ENCODE measurements at places on chromosomes 1 and 21. TPM values are rescaled to one million over a fixed set of nuclear protein-coding genes. Genes with fewer than 3 reads are reported as not detected.

DNA sequence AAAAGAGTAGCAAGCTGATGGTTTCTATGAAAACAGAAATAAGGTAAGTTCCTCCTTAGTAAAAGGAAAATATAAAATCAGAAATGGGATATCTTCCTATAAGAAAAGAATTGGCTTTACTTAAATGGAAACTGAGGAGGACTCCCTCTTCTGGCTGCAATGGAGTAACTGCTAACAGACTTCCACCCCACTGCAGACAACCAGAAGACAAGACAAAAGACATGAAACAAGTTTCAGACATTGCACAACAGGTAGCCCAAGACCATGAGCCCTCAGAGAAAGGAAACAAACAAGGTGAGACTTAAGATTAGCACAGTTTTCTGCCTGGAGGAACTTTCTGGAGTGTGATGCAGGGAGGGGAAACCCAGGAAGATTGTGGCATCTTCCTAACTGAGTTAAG is 17.0 kb upstream of the OLFML2B start:
- no peak for DNase-seq

ARL8A gene
- 47.2 TPM for total RNA-seq

NUP210L gene
- total RNA-seq: not detected

SRM gene
- 200 TPM for total RNA-seq

DNA sequence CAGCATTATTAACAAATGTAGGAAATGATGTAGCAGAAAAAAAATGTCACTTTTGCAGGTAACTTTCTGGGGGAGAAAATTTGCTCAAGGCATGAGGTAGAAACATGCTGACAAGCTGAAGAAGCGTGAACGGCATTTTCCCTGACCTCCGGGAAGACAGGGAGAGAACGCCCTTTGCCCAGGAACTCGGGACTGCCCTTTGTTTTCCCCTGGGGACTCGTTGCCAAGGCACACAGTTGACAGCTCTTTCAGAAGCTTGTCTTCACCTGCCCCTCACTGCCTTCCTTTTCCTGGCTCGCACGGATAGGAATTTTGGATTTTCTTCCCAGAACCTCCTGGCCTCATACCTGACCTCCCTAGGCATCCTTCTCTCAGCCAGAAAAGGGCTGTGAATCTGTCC is 52.7 kb upstream of the COA6 start:
- DNase-seq: no peak

PRAMEF13 gene
- not detected for total RNA-seq

ST6GALNAC3 gene
- total RNA-seq: 11.9 TPM

ELK4 gene
- 34.4 TPM for total RNA-seq

GRCh38 chr21:15004721-15005370 is 60.0 kb downstream of the NRIP1 start:
- no peak for DNase-seq

DNA sequence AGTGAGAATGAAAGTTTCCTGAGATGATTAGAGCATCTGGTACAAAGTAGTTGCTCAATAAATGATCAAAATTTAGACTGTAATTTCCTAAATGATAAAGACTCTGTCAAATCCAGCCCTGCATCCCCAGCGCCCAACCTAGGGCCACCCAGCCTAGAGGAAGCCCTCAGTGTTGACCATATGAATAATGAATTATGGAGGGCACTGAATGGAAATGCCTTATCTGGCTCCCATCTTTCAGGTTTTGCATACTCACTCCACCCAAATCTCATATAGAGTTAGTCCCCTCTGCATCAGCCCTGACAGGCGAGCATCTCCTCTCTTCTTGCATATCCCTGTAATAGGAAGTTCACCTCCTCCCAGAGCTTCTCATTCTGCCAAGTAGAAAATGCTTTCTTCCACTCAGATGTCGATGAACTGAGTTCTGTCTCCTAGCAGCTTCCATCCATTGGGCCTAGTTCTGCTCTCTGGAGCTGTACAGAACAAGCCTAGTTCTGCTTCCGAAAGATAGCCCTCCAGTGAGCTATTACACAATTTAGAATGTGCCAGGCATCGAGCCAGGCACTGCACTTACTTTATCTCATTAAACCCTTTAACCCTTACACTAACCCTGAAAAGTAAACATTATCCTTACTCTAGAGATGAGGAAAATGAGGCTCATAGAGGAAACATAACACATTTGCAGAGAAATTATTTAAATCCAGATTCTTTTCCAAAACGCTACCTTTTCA is 20.9 kb downstream of the COA7 start:
- no peak for DNase-seq

DNA sequence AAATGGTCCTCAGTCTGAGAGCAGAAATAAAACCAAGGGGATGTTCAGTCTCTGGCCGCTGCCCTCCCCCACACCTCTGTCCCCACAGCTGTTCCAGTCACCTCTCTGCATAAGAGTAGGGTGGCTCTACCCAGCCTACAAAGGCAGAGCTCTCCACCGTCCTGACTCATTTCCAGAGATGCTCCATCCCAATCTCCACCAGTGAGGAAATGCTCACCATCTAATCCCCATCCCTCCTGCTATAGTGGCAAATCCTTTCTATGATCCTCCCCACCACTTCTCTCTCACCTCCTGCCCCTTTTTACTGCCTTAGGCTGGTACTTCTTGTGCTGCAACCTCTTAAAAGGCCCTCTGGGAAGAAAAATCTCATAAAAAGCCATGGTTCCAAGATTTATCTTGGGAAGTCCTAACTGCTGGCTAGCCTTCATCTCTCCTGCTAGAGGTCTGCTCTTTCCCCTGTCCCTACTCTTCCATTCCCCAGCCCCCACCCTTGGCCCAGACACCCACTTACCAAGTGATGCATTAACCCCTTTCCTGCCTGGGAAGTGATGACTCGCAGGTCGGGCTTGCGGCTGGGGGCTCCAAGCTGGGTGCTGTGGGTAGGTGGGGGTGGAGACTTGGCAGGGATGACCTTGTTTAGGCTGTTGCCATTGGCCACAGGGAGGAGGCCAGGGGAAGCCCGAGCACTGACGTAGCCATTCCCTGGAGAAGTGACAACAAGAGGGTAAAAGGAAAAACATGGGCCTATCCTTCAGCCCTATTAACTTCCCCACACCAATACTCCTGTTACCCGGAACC is 23.9 kb downstream of the MEF2D start:
- no peak for DNase-seq

- DNase-seq: no peak
Observed at GRCh38 chr1:119446321-119446720, 31.4 kb downstream of the HSD3B2 start.

S100A16 gene
- total RNA-seq: 17.6 TPM

DENND2C gene
- 2.9 TPM for total RNA-seq

SPATA21 gene
- total RNA-seq: 0.07 TPM

VWA5B1 gene
- 1.4 TPM for total RNA-seq

DNA sequence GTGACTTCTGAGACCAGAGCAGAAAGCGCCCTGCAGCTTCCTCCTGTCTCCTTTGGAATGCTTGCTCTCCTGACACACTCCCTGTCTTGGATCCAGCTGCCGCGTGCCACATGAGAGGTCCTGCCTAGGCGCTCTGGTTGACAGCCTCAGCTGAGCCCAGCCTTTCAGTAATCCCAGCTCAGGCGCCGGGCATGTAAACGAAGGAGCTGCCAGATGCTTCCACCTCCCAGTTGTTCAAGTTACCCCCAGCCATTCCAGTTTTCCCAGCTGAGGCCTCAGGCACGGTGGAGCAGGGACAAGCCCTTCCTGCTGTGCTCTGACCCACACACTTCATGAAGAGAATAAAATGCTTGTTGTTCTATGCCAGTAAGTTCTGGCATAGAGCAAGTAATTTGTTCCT is 14.3 kb upstream of the CD34 start:
- DNase-seq: peak; percentile 59

GRCh38 chr21:42836767-42837301 is 42.5 kb downstream of the WDR4 start:
- DNase-seq: no peak

DNA sequence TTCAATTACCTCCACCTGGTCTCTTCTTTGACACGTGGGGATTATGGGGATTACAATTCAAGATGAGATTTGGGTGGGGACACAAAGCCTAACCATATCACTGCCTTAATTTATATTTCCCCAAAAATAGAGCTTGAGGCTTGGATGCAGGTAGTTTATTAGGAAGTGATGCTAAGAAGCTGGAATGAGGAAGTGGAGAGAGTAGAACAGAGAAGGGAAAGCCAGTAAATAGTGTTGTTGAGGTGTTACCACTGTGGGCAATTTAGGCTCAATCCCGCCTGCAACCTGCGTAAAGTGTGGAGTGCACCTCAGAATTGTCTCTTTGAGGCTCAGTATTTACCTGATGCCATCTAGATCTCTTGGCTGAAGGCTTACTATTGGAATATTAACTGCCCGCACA is 4.9 kb upstream of the DOCK7 start:
- no peak for DNase-seq

SFN gene
- total RNA-seq: 14.3 TPM

SETDB1 gene
- 53.1 TPM for total RNA-seq

All from WTC11 (cell line).